ENCODE measurements at places on chromosomes 11 and 22.

DNA sequence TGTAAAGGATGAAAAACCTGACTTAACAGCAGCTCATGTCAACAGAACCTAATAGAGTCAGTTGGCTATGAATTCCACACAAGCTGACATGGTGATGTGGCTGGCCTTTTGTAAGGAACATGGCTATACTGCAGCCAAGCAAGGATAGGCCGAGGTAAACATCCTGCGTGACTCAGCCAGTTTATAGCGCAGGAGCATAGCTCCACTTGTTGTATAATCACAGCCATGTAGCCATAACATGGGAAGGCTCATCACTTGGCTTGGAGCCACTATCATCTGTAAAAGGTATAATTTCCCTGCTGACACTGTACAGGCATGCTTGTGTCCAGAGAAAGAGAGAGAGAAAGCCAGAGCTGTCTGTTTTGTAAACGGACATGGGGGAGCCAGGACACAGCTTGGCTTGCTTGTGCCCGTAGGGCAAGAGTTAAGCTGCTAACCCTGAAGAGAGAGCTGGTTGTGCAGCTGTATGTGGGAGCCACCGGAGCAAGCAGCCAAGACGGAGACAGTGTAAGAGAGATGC, 104.4 kb upstream of the PLET1 start:
- no peak for DNase-seq

GRCh38 chr11:72411623-72412419, 22.5 kb downstream of the CLPB start:
- no peak for DNase-seq

GRCh38 chr22:28812516-28812915, 12.1 kb upstream of the XBP1 start:
- DNase-seq = no peak

DNA sequence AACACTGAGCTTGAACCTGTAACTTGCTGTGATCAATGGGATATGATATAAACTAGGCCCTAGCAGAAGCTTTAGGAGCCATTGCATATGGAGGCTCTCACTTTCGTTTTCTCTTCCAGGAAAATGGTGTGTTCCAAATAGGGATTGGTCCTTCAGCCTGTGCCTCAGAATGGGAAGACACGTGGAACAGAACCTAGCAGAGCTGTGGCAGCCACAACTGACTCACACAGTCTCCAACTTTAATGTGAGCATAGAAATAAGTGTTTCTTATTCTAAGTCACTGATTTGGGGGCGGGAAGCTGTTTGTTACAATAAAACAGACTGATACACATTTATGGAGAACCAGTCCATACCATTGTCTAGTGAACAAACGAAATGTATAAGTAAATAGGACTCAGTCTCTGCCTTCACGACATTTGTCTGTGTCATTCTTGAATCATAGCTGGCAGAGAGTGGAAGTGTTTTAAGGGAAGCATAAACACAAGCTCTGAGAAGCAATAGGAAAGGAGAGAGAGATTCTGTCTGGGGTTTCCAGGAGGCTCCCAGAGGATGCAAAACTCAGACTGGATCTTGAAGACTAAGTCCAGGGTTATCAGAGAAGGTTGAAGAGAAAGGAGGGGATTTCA, 97.3 kb downstream of the GALNT18 start:
- no peak for DNase-seq

DNA sequence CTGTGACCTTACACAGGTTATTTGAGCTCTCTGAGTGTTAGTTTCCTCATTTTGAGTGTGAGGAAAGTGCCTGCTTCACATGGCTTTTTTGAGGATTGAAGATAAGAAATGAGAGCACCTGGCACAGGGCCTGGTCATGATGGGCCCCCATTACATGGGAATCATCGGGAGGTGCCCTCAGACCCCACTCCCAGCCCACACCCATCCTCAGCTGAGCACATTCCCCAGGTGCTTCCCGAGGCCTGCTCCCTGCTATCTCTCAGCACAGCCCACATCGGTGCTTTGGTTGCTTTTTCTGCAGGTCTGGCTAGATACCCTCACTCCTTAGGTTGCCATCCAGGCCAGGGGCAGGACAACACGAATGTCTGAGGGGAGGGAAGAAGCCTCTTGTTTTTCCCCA, 16.6 kb downstream of the DGAT2 start:
- DNase-seq = no peak

- no peak for DNase-seq
Measured at GRCh38 chr11:96185220-96185768, 157.7 kb downstream of the MAML2 start.

Measured in stimulated activated CD4-positive, alpha-beta T cell treated with anti-CD3 and anti-CD28 coated beads, Interleukin-1b, Interleukin-23, amount 100 ng/mL, for 1 hour (primary cell).